GM12878 (cell line): ENCODE measurements at places on chromosomes 6 and 20.
A peak's percentile ranks its signal among the peaks of the same experiment; 100 is the strongest.

GRCh38 chr20:10673176-10673841 lies 490 bp downstream of the JAG1 start:
- no peak for DNase-seq

GRCh38 chr20:2139250-2139649 lies 37.6 kb downstream of the STK35 start:
- no peak for DNase-seq

GRCh38 chr6:134419716-134420115 lies 101.8 kb upstream of the SGK1 start:
- no peak for DNase-seq

- DNase-seq: no peak
These were observed 52.9 kb downstream of the SLC35B3 start for GRCh38 chr6:8382434-8382833.

GRCh38 chr6:105692613-105693215 lies 289.8 kb upstream of the PREP start:
- no peak for DNase-seq

- no peak for DNase-seq
These were observed 139.8 kb downstream of the BACH2 start for GRCh38 chr6:90156861-90157260.

DNA sequence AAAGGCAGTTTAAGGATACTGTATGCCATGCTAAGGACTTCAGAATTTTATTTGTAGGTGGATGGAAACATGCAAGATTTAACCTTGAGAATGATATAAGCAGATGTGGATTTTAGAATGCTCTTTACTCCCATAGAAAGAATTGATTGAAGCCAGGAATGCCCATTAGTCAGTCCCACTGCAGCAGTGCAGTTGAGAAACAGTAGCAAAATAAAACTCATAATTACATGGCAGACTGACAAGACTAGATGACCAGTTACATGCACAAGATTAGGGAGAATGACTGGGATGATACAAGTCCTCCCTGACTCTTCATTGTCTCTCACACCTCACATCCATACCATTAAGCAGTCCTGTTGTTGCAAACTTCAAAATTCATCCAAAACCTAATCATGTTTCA lies 83.9 kb downstream of the PDE10A start:
- DNase-seq: no peak

DNA sequence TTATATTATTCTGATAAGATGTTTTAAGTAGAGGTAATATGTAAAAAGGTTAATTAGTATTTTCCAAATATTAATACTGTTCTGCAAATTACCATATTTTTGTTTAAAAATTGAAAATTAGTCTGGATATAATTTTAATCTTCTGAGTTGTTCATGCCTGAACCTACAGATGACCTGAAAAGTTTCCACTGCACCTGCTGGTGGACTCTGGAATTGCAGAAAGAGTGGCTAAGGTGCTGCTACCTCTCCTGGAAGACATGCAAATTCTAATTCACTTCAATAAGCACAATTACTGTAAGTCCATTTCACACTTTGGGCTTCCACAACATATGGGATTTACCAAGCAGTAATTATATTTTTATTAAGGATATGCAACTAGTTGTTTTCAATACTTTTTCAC lies 77.7 kb upstream of the OLIG3 start:
- no peak for DNase-seq

DNA sequence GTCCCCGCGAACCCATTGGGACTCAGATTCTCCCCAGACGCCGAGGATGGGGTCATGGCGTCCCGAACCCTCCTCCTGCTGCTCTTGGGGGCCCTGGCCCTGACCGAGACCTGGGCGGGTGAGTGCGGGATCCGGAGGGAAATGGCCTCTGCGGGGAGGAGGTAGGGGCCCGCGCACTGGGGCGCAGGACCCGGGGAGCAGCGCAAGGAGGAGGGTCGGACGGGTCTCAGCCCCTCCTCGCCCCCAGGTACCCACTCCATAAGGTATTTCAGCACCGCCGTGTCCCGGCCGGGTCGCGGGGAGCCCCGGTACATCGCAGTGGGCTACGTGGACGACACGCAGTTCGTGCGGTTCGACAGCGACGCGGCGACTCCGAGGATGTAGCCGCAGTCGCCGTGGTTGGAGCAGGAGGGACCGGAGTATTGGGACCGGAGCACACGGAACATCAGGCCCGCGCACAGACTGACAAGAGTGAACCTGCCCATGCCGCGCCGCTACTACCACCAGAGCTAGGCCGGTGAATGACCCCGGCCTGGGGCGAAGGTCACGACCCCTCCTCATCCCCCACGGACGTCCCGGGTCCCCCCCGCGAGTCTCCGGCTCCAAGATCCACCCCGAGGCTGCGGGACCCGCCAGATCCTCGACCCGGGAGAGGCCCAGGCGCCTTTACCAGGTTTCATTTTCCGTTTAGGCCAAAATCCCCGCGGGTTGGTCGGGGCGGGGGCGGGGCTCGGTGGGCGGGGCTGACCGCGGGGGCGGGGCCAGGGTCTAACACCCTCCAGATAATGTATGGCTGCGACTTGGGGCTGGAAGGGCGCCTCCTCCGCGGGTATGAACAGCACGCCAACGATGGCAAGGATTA lies 15.7 kb upstream of the HLA-A start:
- no peak for DNase-seq

- DNase-seq: no peak
These were observed 25.6 kb upstream of the PREP start for GRCh38 chr6:105428342-105428957.

GRCh38 chr20:38714308-38714707 lies 10.0 kb upstream of the SLC32A1 start:
- DNase-seq: no peak

- DNase-seq: no peak
These were observed 56.4 kb downstream of the NDUFAF5 start for GRCh38 chr20:13841206-13841605.

DNA sequence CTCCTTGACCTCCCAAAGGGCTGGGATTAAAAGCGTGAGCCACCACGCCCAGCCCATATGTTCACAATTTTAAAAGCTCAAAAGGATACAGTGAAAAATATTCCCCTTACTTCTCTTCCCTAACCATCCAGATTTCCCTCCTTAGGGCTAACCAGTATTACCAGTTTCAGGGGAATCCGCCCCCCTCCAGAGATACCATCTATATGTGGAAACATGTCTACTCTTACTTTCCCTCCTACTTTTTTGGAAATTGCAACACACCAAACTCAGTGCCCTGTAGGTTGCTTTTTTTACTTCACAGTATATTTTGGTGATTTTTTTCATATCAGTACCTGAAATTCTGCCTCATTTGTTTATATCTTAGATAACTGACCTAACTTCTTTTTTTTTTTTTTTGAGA lies 6.9 kb upstream of the RPL10A start:
- no peak for DNase-seq

GRCh38 chr6:3758842-3759144 lies 7.3 kb upstream of the PXDC1 start:
- no peak for DNase-seq

GRCh38 chr6:31420546-31420945 lies 17.2 kb downstream of the MICA start:
- DNase-seq: no peak

DNA sequence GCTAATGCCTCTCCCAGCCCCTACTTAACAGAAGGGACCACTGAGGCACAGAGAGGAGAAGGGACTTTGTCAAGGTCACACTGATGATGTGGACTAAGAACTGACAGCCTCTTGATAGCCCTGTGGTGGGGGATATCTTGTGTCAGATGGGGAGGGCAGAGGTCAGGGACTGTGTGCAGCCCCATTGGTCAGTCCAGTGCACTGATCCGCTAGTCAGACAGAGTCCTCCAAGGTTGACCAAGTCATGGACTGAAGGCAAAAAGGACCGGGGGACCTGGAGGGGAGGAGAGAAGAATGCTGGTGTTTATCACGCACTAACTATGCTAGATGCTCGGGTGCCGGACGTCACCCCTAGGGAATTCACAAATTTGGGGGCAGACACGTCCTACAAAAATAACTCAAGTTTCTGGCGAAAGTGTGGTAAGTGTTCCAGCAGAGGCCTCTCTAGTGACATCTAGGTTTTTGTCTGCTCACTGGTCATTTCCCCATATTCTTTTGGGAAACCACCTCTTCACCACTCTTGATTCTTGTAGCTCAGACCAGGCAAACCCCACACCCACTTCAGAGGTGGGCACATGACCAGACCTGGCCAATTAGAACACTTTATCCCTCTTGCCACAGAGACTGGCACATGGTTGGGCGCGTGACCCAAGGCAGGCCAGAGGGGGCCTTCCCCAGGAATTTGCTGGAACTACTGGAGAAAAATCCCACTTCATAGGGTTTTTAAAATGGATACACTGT lies 21.0 kb downstream of the TCF15 start:
- peak; percentile 66 for DNase-seq

GRCh38 chr20:9626357-9626756 lies 112.0 kb downstream of the LAMP5 start:
- no peak for DNase-seq

DNA sequence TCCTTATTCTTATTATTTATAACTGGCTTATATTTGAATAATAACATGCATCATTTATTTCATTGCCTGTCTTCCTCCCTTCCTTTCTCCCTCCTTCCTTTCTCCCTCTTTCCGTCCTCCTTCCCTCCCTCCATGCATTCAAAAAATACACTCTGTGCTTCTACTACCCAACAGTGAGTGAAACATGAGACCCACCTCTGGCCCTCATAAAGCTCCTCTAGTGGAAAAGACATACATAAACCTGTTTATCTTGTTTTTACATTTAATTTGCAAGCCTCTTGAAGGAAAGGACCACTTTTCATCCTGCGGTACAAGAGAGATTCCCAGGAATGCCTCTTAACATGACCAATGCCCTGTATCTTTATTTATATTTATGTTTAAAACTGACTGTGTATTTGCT lies 21.8 kb upstream of the ISM1 start:
- DNase-seq: no peak

DNA sequence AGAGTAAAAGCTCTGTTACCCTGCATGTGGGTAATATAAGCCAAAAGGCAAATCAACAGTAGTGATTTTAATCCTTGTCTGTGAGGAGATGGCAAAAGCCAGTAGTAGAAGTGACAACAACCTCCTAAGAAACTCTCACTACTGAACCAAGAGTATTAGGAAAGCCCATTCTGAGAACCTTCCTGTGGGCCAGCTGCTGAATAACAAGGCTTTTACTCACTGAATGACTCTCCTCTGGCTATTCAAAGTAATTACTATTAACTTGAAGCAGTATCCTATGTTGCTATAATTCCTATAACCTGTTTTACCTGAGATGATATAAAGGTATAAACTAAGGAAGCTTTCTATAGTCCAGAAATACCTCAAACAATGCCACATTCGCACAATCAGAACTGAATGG lies 55.1 kb downstream of the CHD6 start:
- no peak for DNase-seq

- DNase-seq: no peak
These were observed at the start of gene SDC4 for GRCh38 chr20:45347936-45348778. Gene SDC4, minus strand, starts transcription at chr20:45348424. Its CDS starts 40 bp downstream, at chr20:45348384.

DNA sequence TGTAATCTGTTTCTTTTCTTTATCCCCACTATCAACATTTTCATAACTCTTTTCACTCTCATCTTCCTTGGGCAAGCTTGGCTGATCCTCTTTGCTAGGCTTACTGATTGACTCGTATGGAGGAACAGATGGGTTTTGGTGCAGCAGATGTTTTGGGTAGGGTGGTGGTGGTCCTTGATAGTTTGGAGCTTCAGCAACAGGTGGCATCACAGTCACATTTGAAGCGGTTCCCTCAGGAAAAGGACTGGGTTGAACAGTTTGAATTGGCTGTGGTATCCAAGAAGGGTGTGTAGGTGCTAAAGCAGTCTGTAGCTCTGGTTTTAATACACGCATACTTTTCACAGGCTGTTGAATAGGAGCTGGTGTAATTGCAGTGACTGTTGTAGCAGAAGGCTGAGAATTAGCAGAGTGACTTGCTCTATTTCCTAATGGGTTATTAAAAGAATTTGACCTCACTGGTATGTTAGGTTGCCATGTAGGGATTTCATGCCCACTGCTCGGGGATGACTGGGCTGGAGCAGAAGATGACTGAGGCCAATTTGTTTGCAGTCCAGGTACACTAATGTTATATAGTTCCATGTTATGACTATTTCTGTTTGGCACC lies 34.5 kb downstream of the LATS1 start:
- no peak for DNase-seq

- peak; percentile 59 for DNase-seq
These were observed 209.8 kb upstream of the KCNQ5 start for GRCh38 chr6:72411872-72412708.

DNA sequence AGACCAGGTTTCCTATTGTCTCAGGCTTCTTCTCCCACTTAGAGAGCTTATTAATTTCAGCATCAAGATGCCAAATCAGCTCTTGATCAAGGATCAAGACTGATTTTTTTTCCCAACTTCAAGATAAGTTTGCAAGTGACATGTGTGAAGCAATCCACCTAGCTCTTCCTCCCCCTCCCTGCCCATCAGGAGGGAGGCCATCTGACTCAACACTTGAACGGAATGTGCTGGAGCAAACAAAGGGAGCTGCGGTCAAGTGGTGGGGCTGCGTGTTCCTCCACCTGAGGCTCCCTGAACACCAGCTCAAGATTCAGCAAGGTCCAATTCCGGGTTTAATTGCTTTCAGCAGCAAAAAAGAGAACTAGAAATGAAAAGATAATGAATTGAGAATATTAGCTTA lies 38.7 kb downstream of the TTI1 start:
- no peak for DNase-seq

DNA sequence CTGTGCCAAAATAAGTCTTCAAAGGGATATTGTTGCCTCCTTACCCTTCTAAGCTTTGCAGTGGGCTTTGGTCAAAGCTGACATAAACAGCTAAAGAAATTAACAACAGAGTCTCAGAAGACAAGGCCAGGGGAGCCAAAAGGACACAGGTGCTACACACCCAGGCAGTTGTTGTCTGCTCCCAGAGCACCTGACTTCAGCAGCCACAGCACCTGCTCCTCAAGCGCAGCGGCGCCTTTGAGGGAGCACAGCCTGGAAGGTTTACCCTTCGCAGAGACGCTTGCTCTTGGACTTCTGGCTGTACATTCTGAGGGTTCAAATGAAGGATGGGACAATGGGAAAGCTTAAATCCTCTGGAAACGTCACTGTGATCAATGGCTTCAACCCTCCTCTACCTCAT lies 16.6 kb downstream of the B4GALT5 start:
- DNase-seq: no peak

GRCh38 chr6:108419934-108420609 lies 125.2 kb downstream of the AFG1L start:
- no peak for DNase-seq
